ENCODE measurements at places on chromosomes 3 and 15.

- no peak for DNase-seq
Measured at GRCh38 chr15:40985541-40986330, 32.5 kb downstream of the CHAC1 start.

- DNase-seq: no peak
Measured at GRCh38 chr3:101813817-101814440, 34.9 kb downstream of the NXPE3 start.

DNA sequence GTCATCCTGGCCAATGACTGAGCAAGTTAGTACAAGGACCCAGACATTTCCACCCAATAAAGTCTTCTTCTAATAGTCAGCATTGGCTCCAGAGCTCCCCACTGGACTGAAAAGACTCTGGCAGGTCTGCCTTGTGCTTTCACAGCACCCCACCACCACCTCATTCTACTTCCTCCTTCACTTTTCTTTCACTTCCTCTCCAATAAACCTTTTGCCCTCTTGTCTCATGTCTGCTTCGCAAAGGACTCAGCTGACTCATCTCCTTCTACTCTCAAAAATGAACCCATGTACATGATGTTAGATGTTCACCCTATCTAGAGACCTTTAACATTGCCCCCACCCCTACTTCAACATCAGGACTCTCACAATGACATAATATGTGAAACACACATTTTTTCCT is 181.0 kb upstream of the PPP2R3A start:
- no peak for DNase-seq

GRCh38 chr15:94610485-94610884 is 379.1 kb downstream of the MCTP2 start:
- no peak for DNase-seq

DNA sequence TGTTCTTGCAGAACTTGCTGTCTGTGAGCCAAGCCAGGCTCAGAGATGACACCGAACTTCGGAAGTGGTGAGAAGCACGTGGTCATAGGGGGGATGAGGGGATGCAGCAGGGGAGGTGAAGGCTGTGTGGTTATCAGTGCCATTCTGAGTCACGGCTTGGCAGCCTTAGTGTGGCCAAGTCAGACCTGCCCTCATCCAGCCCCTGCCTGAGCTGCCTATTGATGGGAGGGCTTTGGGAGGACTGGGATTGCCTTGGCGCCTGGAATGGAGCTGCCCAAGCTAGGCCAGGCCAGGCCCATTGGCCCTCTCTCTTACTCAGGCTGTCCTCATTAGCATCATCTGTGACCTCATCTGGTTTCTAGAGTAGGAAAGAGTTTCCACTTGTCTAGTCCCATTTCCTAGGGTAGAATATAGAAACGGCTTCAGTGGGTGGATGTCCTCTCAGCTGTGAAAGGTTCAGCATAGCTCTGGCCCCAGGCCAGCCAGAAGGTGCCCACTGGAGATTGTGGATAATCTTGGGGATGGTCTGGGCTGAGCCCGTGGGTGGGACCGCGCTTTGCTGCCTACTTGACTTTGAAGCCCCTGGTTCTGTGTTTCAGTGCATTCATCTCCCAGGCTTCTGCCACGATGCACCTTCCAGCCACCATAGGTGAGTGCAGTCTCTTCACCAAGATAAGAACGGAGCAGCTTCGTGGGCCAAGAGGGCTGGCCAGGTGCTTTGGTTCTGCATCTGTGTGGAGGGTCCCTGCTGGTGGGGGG is 7.2 kb downstream of the FAH start:
- DNase-seq: no peak

GRCh38 chr3:126654571-126655383 is at the start of gene TXNRD3:
TXNRD3 (minus strand) TSS chr3:126655124.
- DNase-seq: peak; percentile 98

DNA sequence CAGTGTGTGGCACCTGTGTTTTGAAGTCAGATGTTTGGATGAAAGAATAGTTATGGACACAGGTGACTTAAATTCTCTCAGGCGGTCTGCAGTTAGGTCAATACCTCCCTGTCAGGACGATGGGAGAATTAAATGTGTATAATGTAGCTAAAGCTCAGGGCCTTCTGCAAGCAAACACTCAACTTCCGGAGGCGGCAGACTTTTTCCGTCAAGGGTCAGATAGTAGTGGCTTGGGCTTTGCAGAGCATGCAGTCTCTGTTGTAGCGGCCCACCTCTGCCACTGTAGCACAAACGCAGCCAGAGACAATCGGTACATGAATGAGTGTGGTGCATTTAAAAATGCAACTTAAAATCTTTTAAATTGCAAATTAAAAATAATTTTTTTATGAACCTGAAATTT is 47.4 kb downstream of the CMTM8 start:
- DNase-seq: no peak
